Amniotic stem cell (primary cell): ENCODE measurements at places on chromosomes 16 and 17.

DNA sequence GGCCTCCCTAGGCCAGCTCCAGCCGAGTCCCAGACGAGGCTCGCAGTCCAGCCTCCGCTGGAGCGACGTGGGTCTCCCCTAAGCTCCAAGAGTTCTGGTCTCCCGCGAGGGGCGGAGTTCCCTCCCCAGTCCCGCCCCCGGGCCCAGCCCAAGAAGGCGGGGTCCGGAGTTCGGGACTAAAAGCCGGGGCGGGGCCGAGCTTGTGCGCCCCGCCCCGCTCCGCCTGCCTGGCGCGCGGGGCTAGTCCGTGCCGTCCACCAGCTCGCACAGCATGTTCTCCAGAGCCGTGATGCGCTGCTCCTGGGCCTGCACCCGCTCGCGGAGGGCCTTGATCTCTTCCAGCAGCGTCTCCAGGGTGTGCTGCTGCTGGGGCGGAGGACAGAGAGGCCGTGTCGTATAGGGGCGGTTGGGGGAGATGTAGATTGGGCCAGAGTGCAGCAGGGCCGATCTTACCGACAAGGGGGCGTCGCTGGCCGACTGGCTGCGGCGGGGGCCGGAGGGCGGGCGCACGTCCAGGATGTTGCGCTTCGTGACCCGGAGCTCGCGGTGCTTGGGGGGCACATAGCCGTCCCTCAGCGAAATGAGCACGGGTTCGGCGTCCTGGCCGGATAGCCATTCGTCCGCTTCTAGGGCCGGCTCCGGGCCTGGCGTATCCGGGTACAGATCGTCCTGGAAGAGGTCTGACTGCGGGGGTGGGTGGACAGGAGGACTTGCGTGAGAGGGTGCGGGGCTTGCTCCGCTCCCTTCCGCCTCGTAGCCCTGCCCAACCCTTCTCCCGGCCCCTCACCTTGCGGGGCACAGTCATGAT, 7.0 kb downstream of the CORO6 start:
- DNase-seq = peak; percentile 53

- no peak for DNase-seq
Observed at GRCh38 chr16:70659546-70659945, 13.2 kb downstream of the IL34 start.

GRCh38 chr17:40366076-40366860, 1.7 kb upstream of the GJD3 start:
- no peak for DNase-seq

DNA sequence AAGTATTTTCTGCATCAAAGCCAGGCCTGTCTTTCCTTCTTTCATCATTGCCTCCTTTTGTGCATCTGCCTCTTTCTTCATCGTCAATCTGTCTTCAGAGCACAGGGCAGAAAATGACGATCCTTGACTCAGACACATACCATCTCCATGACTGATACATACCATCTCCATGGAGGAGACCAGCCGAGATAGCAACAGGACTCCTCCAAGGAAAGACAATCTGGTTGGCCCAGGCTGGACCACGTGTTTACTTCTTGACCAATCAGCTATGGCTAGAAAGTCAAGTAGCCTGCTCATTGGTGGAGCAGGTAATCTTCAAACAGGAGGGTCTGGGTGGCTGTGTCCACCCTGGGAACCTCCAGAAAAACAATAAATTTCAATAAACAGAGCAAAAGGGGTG, 164.6 kb downstream of the CPPED1 start:
- no peak for DNase-seq

- DNase-seq = no peak
Observed at GRCh38 chr17:78896834-78897663, 6.0 kb downstream of the CEP295NL start.
